Activated naive CD8-positive, alpha-beta T cell treated with anti-CD3 and anti-CD28 coated beads, Interleukin-2, amount 10 ng/mL, durations not matched to agents 7 days and 5 days (primary cell): ENCODE measurements at places on chromosomes 12 and 14. TPM values are rescaled to one million over a fixed set of nuclear protein-coding genes. Genes with fewer than 3 reads are reported as not detected.

Gene BICD1
- 18.7 TPM for total RNA-seq

DNA sequence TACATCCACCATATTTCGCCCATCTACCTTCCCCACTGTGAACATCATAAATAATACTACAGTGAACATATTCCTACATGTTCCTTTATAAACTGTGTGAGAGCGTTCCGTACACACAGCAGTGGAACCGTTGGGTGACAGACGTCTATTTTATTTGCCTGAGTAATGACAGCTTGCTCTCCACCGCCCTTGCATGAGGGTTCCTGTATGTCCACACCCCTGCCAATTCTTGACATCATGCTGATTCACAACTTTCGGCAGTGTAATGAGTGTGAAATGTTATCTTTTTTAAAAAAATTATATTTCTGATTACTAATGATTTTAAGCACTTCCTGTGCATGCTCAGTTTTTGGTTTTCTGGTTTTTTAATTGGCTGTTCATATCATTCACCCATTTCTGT lies 4.3 kb upstream of the RAD52 start:
- no peak for DNase-seq

Gene CLEC7A
- 0.36 TPM for total RNA-seq

Gene PPP1R36
- total RNA-seq = 0.69 TPM

GRCh38 chr12:120225852-120226640 lies 25.1 kb upstream of the RPLP0 start:
- peak; percentile 57 for DNase-seq
